Non-pigmented ciliary epithelial cell (primary cell): ENCODE measurements at places on chromosomes 11 and 22.

- DNase-seq = no peak
Measured at GRCh38 chr11:34546511-34547209, 33.1 kb upstream of the ELF5 start.

- no peak for DNase-seq
Measured at GRCh38 chr11:123190518-123190917, 4.5 kb downstream of the CLMP start.

DNA sequence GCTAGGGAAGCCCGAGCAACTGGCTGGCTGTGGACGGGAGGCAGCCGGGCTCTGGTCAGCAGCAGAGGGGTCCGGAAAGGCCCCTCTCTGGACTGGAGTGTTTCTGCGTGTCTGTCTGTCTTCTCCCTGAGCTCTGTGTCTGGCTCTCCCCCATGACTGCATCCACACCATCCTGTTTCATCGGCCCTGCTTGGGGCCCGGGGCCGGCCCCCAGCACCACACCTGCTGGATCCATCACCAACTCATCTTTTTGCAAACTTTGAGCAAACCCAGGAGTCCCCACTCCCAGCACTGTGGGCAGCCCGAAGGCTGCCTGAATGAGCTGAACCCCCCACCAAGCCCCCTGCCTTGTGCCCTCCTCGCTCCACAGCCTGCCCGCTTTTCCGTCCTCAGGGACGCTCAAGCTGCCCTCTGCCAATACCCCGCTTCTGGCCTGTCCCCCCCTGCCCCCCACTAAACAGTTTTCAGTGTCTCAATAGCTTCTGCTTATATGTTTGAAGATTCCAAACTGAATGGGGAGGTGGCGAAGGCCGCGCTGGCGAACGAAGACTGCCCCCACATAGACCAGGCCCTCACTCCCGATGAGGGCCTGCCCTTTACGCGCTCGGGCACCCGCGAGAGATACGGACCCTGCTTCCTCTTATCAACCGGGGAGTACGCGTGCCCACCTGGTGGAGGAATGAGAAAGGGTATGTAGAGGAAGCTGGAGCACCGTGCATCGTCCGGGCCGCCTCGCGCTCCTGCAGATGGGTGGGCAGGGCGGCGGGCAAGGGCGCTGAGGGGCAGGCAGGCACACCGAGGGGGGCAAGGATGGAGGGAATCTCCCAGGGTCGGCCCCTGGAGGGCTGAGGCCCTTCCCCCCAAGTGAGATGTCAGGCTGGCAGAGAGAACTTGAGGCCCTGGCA, 44.6 kb downstream of the KCNC1 start:
- no peak for DNase-seq

DNA sequence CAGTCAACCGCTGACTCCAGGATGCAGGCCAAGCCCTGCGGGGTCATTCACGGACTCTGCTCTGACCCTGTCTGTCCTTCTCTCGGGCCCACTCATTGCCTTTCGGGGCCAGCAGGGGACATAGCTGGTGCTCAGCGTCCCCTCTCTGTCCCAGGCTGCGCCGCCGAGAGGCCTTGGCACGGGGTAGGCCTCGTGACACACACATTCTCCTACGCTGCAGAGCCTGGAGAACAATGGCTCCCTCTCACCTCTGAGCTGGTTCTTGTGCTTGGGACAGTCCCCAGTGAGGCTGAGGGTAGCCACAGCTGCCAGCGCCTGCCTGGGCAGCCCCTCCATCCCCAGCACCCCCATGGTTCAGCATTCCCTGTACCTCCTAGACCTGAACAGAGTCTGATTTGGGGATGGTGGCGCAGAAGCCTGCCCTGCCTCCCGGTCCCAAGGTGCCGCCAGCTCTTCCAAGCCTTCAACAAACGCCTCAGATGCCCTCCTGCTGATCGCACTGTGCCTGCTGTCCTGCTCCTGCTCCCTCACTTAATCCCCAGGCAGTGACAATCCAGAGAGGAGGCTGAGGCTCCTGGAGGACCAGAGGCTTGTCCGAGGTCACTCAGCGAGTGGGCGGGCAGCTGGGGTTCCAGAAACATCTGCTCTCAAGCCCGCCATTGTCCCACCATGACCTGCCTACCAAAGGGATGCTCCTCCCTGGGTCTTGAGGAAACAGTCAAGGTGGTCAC, 30.4 kb downstream of the DUSP8 start:
- no peak for DNase-seq

DNA sequence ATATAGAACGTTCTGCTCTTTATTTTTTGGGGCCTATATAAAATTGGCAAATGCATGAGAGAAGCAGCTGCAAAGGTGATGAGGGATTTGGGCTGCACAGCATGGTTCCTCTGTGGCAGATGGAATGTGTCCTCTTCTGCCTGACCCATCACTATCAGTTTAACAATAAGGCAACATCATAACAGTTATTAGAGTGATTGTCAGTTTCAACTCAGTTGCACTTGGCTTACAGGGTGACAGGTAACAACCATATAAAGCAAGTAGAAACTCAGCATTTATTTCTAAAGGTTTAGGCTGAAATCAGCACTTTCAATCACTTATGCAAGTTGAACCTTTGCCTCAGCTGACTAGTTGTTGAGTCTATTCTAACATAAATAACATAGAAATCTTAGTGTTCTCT, 935.4 kb upstream of the CHORDC1 start:
- DNase-seq = no peak

DNA sequence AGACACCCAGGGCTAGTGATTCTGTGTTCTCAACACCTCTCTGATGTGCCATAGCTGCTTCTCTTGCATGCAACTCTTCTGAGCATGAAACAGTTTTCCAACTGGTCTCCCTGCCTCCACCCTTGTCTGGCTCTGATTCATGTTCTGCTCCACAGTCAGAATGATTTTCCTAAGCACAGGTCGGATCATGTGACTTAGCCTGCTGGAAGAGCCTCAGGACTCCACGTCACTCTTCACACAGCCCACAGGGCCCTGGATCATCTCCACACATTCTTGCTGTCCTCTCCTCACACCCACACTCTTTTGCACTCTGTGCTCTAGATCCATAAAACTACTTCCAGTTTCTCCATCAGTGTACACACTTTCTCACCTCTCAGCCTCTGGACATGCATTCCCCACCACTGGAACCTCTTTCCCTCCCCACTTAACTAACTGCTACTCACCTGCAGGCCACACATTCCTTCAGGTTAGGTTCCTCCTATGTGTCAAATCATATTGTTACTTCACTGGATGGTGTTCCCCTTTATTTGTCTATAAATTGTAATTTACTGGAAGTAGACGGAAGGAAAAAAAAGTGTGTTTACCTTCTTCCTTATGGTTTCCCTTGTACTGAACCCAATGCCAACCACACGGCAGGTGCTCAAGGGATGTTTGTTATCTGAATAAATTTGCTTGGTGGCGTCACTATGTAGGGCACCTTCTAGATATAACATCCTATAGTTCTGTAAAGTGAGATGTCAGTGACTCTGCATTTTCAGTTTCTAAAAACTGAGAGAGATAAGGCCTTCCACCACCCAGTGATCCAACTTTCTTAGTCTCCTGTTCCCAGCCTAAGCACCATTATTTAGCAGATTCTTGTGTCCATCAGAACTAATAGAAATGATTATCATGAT, 133.7 kb downstream of the ETS1 start:
- peak; percentile 93 for DNase-seq

- DNase-seq = no peak
Measured at GRCh38 chr11:84958295-84958694, 668.8 kb downstream of the DLG2 start.

DNA sequence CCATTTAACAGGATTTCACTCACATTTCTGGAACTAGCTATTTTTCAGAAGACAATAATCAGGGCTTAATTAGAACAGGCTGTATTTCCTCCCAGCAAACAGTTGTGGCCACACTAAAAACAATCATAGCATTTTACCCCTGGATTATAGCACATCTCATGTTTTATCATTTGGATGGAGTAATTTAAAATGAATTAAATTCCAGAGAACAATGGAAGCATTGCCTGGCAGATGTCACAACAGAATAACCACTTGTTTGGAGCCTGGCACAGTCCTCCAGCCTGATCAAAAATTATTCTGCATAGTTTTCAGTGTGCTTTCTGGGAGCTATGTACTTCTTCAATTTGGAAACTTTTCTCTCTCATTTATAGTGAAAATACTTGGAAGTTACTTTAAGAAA, 9.2 kb downstream of the PRSS23 start:
- DNase-seq = no peak

DNA sequence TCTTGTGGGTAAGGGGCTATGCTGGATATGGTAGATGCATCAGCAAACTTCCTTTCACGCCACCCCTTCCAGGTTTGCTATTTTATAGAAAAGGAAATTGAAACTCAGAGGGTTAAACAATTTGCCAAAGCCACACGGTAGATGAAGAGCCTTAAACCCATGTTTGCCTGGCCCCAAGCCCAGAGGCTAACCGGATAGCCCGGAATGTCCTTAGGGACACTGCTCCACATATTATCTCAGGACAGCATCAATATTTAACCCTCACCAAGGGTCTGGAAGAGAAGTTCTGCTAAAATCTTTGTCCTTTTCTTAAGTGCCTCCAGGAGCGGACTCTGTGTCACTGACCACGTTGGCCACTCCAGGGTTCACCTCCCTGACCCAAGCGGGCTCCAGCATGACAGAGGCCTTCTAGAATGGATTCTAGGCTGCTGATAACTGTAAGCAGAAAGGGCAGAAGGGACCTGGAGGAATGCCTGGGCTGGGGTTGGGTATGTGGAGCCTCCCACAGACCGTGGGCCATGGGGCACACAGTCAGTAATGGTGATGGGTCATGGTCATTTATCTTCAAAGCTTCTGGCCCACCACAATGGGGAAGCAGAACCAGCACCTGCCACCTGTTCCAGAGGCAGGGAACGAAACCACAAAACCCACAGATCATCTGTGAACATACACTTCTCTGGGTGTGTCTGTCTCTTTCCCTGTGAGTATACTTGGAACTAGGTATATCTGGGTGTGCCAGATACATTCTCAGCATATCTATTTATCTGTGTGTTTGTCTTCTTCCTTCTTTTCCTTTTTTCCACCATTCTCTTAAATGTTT, 5.4 kb upstream of the TMEM86A start:
- DNase-seq = no peak

GRCh38 chr11:37088573-37088910, 490.5 kb upstream of the RAG2 start:
- no peak for DNase-seq

- no peak for DNase-seq
Measured at GRCh38 chr11:64000026-64000739, 13.9 kb downstream of the OTUB1 start.

DNA sequence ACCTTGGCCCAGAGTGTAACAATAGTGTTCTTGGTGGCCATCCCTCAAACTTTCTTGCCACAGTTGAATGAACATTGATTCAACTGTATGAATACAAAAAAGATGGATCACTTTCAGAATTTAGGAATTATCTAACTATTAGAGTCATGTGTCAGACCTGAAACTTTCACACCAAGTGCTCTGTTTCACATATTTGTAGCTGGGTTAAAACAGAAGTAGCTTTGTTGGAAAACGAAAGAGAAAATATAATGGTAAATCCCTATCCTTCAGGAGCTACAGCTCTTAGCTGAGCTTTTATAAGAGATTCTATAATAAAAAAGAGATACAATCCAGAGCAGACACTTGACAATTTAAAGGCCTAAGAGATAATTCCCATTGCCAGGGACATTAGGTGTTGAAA, 719.3 kb downstream of the JRKL start:
- DNase-seq = no peak

DNA sequence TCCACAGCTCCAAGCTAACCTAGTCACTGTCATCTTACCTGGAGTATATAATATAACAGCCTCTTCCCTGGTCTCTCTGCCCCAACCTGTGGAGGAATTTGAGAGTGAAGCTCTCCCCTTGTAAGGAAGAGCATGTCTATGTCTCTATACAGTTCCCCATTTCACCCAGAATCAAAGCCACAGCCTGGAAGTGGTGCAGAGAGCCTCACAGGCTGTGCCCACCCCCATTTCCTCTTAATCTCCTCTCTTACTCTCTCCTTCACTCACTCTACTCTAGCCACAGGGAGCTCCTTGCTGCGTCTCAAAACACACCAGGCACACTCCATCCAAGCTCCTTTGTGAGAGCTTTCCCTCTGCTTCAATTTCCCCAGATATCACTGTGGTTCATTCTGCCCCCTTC, 302.5 kb upstream of the ISX start:
- no peak for DNase-seq

- DNase-seq = no peak
Measured at GRCh38 chr11:124359566-124359965, 24.7 kb downstream of the OR8B2 start.

GRCh38 chr11:114031967-114032320, 27.6 kb upstream of the ZBTB16 start:
- DNase-seq = no peak

DNA sequence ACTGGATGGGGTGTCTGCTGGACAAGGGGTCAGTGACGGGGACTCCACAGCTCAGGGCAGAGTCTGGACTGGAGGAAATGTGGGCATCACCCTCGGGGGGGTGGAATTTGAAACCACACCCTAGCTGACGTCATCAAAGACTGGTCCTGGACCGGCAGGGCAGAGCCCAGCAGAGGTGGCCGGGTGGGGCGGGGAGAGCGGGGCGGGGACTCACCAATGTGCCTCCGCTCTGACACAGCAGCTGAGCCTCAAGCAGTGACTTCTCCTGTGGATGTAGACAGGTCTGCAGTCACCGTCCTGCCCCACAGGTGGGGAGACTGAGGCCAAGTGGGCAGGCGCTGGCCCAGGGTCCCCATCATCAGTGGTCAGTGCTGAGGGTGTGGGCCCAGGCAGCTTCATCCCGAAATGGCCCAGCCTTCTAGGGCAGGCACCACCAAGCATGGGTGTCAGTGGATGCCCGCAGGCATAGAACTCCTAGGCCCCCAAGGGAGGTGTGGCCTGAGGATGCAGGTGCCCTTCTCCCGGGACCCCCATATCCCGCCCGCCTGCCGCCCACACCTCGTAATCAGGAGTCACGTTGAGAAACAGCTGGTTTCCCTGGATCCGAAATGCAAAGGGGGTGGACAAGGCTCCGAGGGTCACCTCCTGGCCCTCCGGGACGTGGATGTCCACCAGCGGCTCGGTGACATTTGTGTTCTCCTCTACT, 603 bp downstream of the CDHR5 start:
- DNase-seq = no peak

DNA sequence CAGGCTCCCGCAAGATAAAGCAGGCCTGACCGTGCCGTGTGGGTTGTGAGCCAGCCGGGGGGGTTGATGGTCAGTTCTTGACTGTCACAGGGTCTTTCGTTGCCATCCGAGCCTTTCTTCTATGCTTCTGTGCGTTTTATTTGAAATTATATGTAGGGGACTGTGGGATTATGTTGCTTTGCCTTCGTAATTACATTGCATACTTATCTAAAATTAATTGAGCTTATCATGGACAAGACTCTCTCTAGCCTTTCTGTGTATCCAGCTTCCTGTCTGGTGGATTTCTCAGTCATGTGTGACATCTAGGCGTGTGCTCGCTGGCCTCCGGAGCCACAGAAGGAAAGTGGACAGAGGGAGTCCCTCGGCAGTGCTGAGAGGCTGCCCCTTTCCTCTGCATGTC, 93.2 kb downstream of the TBC1D22A start:
- no peak for DNase-seq

- peak; percentile 61 for DNase-seq
Measured at GRCh38 chr11:12331239-12331874, 46.0 kb upstream of the PARVA start.
